CD4-positive, alpha-beta T cell (primary cell): ENCODE measurements at places on chromosomes 5 and 9. TPM values are rescaled to one million over a fixed set of nuclear protein-coding genes. Genes with fewer than 3 reads are reported as not detected.

DNA sequence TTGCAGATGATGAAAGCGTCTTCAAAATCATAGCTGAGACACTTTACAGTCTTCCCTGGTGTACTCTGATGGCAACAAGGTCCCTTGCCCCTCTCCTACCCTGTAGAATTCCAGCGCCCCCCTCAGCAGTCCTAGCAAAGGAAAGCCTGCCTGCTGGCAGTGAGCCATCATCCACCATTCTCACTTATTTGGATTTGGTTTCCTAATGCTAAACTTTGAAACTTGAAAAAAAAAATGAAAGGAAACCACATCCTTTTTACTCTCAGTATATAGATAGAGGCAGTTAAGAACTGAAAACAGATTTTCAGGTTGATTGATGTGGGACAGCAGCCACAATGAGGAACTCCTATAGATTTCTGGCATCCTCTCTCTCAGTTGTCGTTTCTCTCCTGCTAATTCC, at the start of gene GZMA:
Gene GZMA (plus strand): TSS at position 299 of the 400 bp plus-strand sequence. CDS start 37 bp downstream, at position 336.
- H3K27ac ChIP-seq, result peak within 1 kb of the TSS; percentile 61
- DNase-seq, result no peak
- no peaks in the 10 kb centered on the region for H3K27me3 ChIP-seq

DNA sequence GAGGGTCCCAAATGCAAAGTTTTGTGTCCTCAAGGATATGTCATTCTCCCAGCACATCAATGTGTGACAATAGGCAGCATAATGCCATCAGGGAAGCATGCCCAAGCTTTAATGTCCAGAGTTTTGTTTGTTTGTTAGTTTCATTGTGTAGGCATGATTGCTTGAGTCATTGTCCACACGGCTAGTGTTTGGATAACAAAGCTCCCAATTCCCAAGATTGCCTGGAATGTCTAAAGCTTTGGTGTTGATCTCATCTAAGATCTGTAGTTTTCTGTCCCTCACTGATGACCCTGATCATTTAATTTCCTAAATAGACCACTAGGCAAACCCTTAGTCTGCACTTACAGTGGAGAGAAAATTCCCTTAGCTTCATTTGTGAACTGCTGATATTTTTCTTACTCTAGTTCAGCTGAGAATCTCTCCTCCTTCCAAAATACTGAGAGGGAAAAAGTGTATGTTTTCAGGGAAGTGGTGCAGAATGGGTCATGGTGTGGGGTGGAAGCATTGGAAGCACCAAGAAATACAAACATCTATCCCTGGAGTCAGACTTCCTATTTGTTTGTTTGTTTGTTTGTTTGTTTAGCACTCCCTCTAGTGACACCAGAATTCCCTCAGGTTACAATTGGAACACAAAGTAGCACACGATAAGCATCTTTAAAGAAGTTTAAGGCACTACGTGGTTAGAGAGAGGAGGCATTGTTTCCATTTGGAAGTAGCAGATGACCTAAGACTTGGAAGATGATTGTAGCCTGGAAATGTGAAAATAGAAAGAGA, 127.1 kb downstream of the PRDM6 start:
- no peaks in the 10 kb centered on the region for H3K4me1 ChIP-seq
- DNase-seq, result no peak
- no peak overlapping the region for H3K27ac ChIP-seq
- no peaks in the 10 kb centered on the region for H3K36me3 ChIP-seq

- no peak overlapping the region for H3K4me3 ChIP-seq
- H3K4me1 ChIP-seq, result no peaks in the 10 kb centered on the region
- H3K27me3 ChIP-seq, result no peaks in the 10 kb centered on the region
- H3K27ac ChIP-seq, result no peak overlapping the region
- H3K36me3 ChIP-seq, result no peaks in the 10 kb centered on the region
Observed at GRCh38 chr5:137097203-137097602, 401.9 kb downstream of the SPOCK1 start.

DNA sequence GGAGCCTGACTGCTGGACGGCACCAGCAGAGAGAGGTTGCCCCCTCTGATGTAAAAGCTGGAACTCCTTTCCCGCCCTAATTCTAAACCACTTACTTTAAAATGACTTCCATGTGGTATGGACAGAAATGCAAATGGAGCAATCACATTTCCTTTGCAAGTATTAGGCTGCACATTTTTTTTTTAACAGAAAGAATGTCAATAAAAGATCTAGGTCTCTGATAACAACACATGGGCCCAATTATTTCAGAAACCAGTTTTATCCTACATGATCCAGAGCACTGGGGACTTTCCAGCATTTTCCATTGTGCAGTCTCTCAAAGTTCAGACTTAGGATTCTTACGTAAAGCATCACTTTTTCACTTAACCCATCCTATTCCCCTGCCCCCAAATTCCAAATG, 203.7 kb downstream of the NXNL2 start:
- no peak overlapping the region for H3K27ac ChIP-seq
- H3K27me3 ChIP-seq, result peaks cover 5% of the 10 kb centered on the region
- no peaks in the 10 kb centered on the region for H3K4me1 ChIP-seq
- no peak for DNase-seq
- H3K4me3 ChIP-seq, result no peak overlapping the region

DNA sequence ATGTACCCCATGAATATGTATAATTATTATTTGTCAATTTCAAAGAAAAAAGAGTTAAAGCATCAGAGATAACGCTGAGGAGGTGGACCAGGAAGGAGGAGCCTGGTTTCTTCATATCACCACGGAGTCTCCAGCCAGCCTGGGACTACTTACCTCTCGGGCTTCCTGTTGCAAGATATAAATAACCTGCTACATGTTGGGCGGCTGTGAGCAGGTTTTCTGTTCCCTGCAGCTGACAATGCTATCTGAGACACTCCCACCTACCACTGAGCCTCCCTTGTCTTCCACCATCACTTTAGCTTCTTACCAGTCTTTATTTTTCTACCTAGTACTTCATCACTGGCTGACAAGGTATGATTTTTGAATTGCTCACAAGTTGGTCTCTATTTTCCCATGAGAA, 102.7 kb upstream of the CPEB4 start:
- H3K36me3 ChIP-seq, result no peaks in the 10 kb centered on the region
- H3K4me1 ChIP-seq, result peaks cover 6% of the 10 kb centered on the region
- no peak overlapping the region for H3K4me3 ChIP-seq
- no peaks in the 10 kb centered on the region for H3K27me3 ChIP-seq

DNA sequence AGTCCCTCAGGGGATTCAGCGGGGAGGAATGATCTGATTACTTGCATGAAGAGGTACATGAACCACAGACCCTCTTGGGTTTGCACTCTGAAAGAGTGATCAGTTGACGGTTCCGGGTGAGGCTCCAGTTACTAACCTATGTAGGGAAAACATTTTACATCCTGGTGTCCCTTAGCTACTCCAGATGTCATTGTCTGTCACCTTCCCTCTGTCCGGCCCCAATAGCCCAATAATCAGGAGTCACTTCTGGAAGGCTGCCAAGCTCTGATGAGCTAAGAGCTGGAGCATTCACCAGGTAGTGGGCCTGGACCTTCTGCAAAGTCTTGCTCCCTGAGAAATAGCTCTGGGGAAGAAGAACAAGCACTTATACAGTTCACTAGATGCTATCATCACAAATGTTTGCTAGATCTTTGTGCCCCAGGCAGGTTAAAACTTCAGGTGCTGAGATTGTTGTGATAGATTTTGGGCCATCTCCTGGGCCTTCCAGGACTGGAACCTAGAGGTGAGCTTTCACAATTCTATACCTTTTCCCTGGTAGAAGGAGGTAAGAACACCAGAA, 64.5 kb downstream of the ENTREP1 start:
- no peaks in the 10 kb centered on the region for H3K36me3 ChIP-seq
- DNase-seq, result no peak
- H3K4me3 ChIP-seq, result no peak overlapping the region
- no peaks in the 10 kb centered on the region for H3K4me1 ChIP-seq
- no peaks in the 10 kb centered on the region for H3K27me3 ChIP-seq

The ECM2 gene
- total RNA-seq, result not detected

The SV2C gene
- total RNA-seq, result 0.03 TPM
